Activated T-cell treated with anti-CD3 and anti-CD28 coated beads, Interleukin-2, amount 50 U/mL, for 72 hours (primary cell): ENCODE measurements at places on chromosomes 2 and 18. TPM values are rescaled to one million over a fixed set of nuclear protein-coding genes. Genes with fewer than 3 reads are reported as not detected.

DNA sequence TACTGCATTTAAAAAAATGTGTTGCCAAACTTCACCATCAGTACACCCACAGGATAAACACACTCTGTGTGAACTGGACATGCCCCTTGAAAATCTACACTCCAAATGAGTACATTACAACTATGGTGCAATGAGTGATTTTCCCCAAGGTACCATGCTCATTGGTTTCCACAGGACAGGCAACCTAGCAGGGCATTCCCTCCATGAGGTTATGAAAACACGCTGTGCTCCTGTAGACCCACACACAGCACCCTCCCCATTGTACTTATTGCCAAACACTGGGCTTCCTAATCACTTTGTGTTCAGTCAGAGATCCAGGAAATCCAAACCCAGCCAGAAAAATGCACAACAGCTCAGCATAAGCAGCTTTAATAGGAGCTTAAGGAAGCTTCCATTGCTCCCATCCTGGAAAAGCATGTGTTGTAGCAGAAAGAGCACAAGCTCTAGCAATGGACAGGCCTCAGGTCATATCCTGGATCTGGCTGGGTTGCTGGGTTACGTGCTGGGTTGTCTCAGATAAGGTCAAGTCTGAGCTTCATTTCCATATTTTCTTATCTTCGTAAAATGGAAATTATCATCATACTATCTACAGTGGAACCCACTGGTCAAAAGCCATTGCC, 20.8 kb upstream of the ATIC start:
- no peak overlapping the region for H3K27ac ChIP-seq
- no peak overlapping the region for H3K4me3 ChIP-seq
- H3K27me3 ChIP-seq = no peaks in the 10 kb centered on the region
- H3K36me3 ChIP-seq = no peaks in the 10 kb centered on the region

DNA sequence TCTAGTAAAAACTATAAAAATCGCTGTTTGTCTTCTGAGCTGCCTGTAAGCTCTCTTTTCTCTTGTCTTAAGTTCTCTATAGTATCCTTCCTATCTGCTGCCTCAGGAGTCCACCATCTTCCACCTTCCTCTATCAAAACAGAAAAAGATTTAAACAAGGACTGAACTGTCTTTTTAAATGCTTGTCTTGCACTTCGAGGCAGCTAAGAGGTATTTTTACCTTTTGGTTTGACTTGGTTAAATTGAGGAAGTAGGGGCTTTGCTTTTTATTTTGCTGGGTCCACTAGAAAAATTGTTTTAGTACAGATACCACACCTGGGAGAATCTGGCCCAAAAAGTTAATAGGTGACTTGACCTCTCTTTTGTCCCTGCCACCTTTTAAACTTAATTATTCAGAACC, 12.2 kb downstream of the SESTD1 start:
- DNase-seq = no peak
- H3K27me3 ChIP-seq = peaks cover 6% of the 10 kb centered on the region
- no peak overlapping the region for H3K4me3 ChIP-seq
- H3K27ac ChIP-seq = no peak overlapping the region

GRCh38 chr2:124402274-124402673, 377.2 kb downstream of the CNTNAP5 start:
- H3K4me3 ChIP-seq = no peak overlapping the region
- no peak for DNase-seq
- peaks cover 3% of the 10 kb centered on the region for H3K36me3 ChIP-seq
- no peaks in the 10 kb centered on the region for H3K27me3 ChIP-seq
- H3K27ac ChIP-seq = no peak overlapping the region
- no peaks in the 10 kb centered on the region for H3K4me1 ChIP-seq

GRCh38 chr2:40168032-40168431, 283.9 kb downstream of the SLC8A1 start:
- no peak overlapping the region for H3K27ac ChIP-seq
- no peaks in the 10 kb centered on the region for H3K36me3 ChIP-seq
- peaks cover 13% of the 10 kb centered on the region for H3K4me1 ChIP-seq
- H3K4me3 ChIP-seq = no peak overlapping the region
- no peaks in the 10 kb centered on the region for H3K27me3 ChIP-seq
- DNase-seq = no peak

Gene TCF23
- total RNA-seq = not detected

Gene CROCC2
- total RNA-seq = not detected

Gene SERPINB2
- not detected for total RNA-seq

Gene DTNA
- total RNA-seq = 0.56 TPM

Gene GALR1
- not detected for total RNA-seq
